ENCODE measurements at places on chromosomes 1 and 21. TPM values are rescaled to one million over a fixed set of nuclear protein-coding genes. Genes with fewer than 3 reads are reported as not detected.

Gene FCGR1A
- 1.1 TPM for total RNA-seq

Gene JUN
- total RNA-seq: 94.1 TPM

Gene PRKAA2
- 6.8 TPM for total RNA-seq

Gene KCNC4
- 8.4 TPM for total RNA-seq

Gene ERICH3
- total RNA-seq: not detected

Gene TNNT2
- total RNA-seq: 2.4 TPM

Gene ARMH1
- total RNA-seq: 1.3 TPM

Gene CREB3L4
- total RNA-seq: 37.1 TPM

DNA sequence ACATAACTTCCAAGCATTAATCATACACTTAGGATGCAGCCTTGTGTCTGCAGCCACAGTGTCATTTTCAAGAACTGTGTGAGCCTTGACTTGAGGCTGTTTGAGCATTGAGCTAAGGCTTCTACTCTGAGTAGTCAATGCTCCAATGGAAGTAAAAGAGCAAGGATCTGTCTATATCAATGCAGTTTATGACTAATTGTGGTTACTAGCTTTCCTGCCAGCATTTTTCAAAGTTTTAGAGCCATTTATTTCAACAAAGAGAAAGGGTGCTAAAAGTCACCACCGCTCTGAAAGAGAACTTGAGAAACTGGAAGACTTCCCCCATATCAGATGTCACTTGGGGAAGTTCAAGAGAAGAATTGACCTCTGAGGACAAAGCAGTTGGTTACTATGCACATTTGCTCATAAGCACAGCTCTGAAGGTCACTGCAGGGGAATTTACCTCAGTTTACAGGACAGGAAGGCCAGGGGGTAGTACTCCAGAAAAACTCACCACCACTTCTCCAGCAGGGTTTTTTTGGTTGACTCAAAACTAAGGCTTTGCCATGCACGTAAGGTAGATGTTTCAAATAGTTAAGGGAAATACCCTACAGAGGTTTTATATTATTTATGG lies 24.5 kb upstream of the RGS1 start:
- H3K27ac ChIP-seq: no peak overlapping the region
- H3K27me3 ChIP-seq: no peaks in the 10 kb centered on the region
- H3K4me3 ChIP-seq: no peak overlapping the region
- DNase-seq: no peak

GRCh38 chr1:159532922-159533321 lies 2.9 kb downstream of the OR10J5 start:
- H3K27me3 ChIP-seq: no peaks in the 10 kb centered on the region
- H3K4me3 ChIP-seq: no peak overlapping the region

DNA sequence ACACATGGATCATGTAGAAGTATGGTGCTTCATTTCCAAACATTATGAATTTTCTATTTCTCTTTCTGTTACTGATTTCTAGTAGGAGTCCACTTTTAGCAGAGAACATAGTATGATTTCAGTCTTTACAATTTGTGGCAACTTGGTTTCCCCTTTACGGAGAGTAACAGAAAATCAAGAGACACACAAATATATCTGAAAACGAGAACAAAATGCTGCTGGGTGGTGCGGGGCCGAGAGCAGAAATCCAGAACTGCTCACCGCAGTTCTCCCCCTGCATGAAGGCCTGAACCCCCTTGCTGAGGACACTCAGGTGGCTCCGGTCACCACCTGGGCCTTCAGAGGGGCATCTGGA lies 94.5 kb upstream of the FMN2 start:
- H3K4me1 ChIP-seq: no peaks in the 10 kb centered on the region
- DNase-seq: no peak
- peaks cover 30% of the 10 kb centered on the region for H3K27me3 ChIP-seq
- H3K27ac ChIP-seq: no peak overlapping the region
- no peaks in the 10 kb centered on the region for H3K36me3 ChIP-seq

DNA sequence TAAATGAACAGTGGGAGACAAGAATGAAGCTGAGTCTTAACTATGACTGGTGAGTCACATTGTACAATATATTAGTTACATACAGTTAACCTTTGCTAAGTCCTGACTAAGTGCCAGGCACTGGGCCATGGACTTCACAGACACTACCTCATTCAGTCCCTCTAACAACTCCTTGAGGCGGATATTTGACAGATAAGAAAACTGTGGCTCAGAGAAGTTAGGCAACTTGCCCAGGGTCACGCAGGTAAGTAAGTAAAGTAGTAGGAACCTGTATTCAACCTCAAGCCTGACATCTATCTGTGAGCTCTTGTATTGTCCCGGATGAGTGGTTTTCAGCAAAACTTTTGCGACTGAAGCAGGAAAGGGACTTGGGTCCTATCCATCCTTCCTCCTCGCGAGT lies 62.1 kb downstream of the GNG12 start:
- no peaks in the 10 kb centered on the region for H3K4me1 ChIP-seq
- H3K27me3 ChIP-seq: no peaks in the 10 kb centered on the region
- no peaks in the 10 kb centered on the region for H3K36me3 ChIP-seq
- no peak for DNase-seq
- H3K27ac ChIP-seq: no peak overlapping the region
- no peak overlapping the region for H3K4me3 ChIP-seq

GRCh38 chr21:15826147-15826780 lies 96.5 kb downstream of the USP25 start:
- H3K27me3 ChIP-seq: no peaks in the 10 kb centered on the region
- H3K27ac ChIP-seq: no peak overlapping the region

DNA sequence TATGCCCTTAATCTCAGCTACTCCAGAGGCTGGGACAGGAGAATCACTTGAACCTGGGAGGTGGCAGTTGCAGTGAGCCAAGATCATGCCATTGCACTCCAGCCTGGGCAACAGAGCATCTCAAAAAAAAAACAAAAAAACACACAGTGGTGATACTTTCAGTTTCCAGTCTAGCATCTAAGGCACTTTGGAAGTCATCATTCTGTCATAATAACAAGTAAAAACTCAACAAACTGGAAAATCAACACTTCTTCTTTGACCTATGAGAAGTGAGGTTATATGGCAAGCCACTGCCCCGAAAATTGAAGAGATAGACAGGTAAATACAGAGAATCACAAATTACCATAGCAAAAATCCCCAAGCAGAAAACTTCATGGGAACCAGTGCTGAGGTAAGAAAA lies 51.9 kb downstream of the IL12RB2 start:
- H3K4me1 ChIP-seq: no peaks in the 10 kb centered on the region
- H3K27me3 ChIP-seq: no peaks in the 10 kb centered on the region
- H3K27ac ChIP-seq: no peak overlapping the region
- no peaks in the 10 kb centered on the region for H3K36me3 ChIP-seq
- DNase-seq: no peak
- no peak overlapping the region for H3K4me3 ChIP-seq

- no peak for DNase-seq
- H3K4me3 ChIP-seq: no peak overlapping the region
- no peaks in the 10 kb centered on the region for H3K27me3 ChIP-seq
- H3K27ac ChIP-seq: no peak overlapping the region
- H3K36me3 ChIP-seq: no peaks in the 10 kb centered on the region
Measured at GRCh38 chr1:189151361-189151760, 1326.3 kb downstream of the BRINP3 start.

DNA sequence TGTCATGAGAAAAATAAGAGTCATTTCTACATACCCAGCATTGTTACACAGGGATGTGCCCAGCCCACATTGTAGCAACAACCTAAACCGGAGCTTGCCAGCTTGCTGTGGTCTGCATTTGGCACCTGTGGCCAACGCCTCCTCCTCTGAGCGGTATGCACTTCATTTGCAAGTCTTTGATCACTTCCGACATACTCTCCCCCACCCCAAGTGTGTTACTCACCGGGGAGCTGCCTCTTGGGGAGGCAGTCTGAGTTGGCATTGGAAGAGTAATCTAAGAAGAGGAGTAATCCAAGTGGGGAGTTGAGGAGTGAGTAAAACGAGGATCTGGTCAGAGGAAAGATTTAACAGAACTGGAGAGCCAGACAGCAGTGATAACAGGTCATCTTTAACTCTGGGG lies 3.8 kb downstream of the BCL9 start:
- no peak overlapping the region for H3K4me3 ChIP-seq
- H3K27me3 ChIP-seq: no peaks in the 10 kb centered on the region
- peak; percentile 59 for DNase-seq
- H3K4me1 ChIP-seq: no peaks in the 10 kb centered on the region
- no peaks in the 10 kb centered on the region for H3K36me3 ChIP-seq

DNA sequence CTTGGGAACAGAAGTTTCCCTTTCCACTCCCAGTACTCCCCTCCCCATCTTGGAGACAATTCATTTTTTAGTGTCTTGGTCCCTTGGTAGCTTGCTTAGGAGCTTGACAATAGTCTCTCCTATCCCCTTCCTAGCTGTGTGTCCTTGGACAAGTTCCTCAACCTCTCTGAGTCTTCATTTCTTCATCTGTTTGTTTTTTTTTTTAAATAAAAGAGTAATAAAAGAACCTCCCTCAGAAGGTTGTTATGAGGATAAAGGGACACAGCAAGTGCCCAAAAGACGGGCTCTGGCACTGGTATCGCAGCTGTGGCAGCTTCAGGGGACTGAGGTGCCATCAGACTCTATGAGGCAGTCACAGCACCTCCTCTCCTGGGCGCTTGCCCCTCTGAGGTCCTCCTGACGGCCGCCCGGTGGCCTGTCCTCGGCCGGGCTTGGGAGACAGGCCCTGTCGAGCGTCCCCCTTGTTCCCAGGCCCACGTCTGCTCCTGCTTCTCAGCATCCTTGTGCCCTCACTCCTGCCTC lies 689.2 kb downstream of the MATN1 start:
- H3K4me1 ChIP-seq: no peaks in the 10 kb centered on the region
- H3K27me3 ChIP-seq: no peaks in the 10 kb centered on the region
- DNase-seq: no peak
- no peaks in the 10 kb centered on the region for H3K36me3 ChIP-seq
- no peak overlapping the region for H3K4me3 ChIP-seq

DNA sequence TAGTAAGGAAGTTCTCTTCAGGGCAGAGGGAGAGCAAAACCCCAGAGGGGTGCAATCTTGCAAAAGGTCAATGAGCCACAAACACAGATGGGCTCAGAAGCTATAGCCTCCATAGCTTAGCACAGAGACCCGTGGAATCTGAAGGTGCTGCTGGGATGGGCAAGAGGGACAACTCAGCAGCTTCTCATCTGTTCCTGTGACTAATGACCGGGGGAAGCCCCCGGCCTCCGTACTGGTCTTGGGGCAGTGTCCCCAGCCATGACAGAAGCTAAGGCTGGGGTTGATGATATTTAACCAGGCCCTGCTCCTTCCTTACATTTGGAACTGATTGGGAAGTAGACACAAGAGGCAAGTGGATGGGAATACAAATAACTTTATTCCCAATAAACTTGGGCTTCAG lies 19.1 kb downstream of the EXOC8 start:
- no peak overlapping the region for H3K27ac ChIP-seq
- H3K36me3 ChIP-seq: no peaks in the 10 kb centered on the region
- H3K4me3 ChIP-seq: no peak overlapping the region

- H3K27me3 ChIP-seq: no peaks in the 10 kb centered on the region
- no peak overlapping the region for H3K4me3 ChIP-seq
- no peaks in the 10 kb centered on the region for H3K4me1 ChIP-seq
- no peak overlapping the region for H3K27ac ChIP-seq
Measured at GRCh38 chr1:105838071-105838470, 1218.4 kb upstream of the PRMT6 start.

DNA sequence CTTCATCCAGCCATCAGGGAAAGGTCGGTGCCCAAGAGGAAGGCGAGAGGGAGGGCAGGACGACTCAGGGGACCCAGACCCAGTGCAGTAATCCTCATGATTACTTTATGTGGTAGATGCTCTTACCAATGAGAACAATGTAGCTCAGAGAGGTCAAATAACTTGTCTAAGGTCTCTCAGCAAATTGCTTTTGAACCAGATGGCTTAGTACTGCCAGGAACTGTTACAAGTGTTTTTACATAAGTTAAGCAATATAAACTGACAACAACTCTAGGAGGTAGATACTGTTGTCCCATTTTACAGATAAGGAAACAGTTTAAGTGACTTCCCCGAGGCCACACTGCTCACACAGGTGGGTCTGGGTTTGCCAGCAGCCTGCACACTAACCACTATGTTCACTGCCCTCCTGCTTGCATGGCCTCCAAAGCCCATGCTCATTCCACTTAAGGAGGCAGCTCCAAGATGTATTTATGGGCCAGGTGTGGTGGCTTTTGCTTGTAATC lies 111.7 kb downstream of the LACTBL1 start:
- no peaks in the 10 kb centered on the region for H3K36me3 ChIP-seq
- no peaks in the 10 kb centered on the region for H3K4me1 ChIP-seq
- H3K27me3 ChIP-seq: no peaks in the 10 kb centered on the region
- no peak overlapping the region for H3K4me3 ChIP-seq
- H3K27ac ChIP-seq: no peak overlapping the region

DNA sequence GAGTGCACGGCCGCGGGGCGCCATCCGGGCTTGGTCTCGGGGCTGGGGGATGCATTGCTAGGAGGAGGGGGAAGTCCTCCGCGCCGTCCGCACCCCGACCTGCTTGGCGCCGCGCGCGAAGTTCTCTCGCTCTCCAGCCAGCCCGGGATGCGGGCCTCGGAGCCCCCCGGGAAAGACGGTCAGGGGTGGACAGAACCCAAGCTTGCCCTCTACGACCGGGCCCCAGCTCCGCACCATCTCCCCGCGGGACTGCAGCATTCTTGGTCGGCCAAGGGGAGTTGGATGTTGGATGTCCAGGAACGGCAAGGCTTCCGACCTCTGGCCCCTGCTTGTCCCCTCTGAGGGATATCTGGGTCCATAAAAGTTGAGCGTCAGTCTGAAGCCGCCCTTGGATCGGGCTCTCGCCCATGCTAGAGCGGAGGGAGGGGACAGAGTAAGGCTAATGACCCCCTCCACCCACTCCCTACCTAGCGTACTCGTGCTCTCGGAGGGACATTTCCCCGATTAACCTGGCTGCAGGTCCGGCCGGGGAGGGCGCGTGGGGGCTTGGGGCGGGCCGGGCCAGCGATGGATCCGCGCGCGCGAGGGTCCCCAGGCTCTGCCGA lies 522 bp downstream of the DISP3 start:
- no peaks in the 10 kb centered on the region for H3K36me3 ChIP-seq
- peak overlapping the region; percentile 24 for H3K4me3 ChIP-seq
- H3K4me1 ChIP-seq: no peaks in the 10 kb centered on the region
- peaks cover 37% of the 10 kb centered on the region for H3K27me3 ChIP-seq
- no peak for DNase-seq
- H3K27ac ChIP-seq: no peak overlapping the region

- no peaks in the 10 kb centered on the region for H3K36me3 ChIP-seq
- no peak overlapping the region for H3K4me3 ChIP-seq
- H3K27me3 ChIP-seq: no peaks in the 10 kb centered on the region
Measured at GRCh38 chr1:64920941-64921589, 45.3 kb downstream of the JAK1 start.

GRCh38 chr1:157403608-157404007 lies 148.7 kb downstream of the FCRL5 start:
- H3K36me3 ChIP-seq: no peaks in the 10 kb centered on the region
- no peak overlapping the region for H3K27ac ChIP-seq
- no peaks in the 10 kb centered on the region for H3K27me3 ChIP-seq
- peak; percentile 12 for DNase-seq

- H3K36me3 ChIP-seq: no peaks in the 10 kb centered on the region
- no peak overlapping the region for H3K4me3 ChIP-seq
- peaks cover 8% of the 10 kb centered on the region for H3K4me1 ChIP-seq
- H3K27me3 ChIP-seq: no peaks in the 10 kb centered on the region
- DNase-seq: no peak
Measured at GRCh38 chr1:31665234-31665878, 20.7 kb upstream of the PEF1 start.
